KBM-7 (cell line): ENCODE measurements at places on chromosomes 1 and 21.

- peak; percentile 21 for DNase-seq
Observed at GRCh38 chr1:36864182-36864822, 170.0 kb downstream of the GRIK3 start.

GRCh38 chr1:33420870-33421775 lies 9.8 kb downstream of the PHC2 start:
- DNase-seq, result peak; percentile 43

DNA sequence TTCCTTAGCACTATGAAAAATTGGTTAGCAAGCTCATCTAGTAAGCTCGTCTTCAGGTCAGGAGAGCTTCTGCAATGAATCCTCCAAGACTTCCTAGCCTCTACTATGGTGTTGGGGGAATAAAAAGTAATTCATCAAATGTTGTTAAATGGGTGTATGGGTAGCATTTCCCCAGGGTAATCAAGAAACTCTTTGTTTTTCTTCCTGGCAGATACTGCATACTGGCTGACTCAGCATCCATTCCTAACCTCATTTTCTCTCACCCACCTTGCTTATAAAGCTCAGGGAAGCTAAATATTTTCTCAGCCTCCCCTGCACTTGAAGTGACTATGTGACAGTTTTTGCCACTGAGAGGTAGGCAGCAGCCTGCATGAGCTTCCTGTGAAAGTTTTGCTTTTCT lies 83.4 kb downstream of the MAB21L3 start:
- DNase-seq, result no peak

DNA sequence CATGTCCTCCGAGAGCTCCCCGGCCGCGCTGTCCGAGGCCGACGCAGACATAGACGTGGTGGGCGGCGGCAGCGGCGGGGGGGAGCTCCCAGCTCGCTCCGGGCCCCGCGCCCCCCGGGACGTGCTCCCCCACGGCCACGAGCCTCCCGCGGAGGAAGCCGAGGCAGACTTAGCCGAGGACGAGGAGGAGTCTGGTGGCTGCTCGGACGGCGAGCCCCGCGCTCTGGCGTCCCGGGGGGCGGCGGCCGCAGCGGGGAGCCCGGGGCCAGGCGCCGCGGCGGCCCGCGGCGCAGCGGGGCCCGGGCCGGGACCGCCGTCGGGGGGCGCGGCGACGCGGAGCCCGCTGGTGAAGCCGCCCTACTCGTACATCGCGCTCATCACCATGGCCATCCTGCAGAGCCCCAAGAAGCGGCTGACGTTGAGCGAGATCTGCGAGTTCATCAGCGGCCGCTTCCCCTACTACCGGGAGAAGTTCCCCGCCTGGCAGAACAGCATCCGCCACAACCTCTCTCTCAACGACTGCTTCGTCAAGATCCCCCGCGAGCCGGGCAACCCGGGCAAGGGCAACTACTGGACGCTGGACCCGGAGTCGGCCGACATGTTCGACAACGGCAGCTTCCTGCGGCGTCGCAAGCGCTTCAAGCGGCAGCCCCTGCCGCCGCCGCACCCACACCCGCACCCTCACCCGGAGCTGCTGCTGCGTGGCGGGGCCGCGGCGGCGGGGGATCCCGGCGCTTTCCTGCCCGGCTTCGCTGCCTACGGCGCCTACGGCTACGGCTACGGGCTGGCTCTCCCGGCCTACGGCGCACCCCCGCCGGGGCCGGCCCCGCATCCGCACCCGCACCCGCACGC lies 547 bp downstream of the FOXD2 start:
- peak; percentile 18 for DNase-seq

GRCh38 chr1:42931108-42931539 lies 27.5 kb downstream of the SLC2A1 start:
- peak; percentile 82 for DNase-seq

- no peak for DNase-seq
Observed at GRCh38 chr1:206946261-206946660, at the start of gene PIGR. PIGR (minus strand) TSS chr1:206946466; CDS start chr1:206940531, 5,935 bp downstream.

GRCh38 chr1:16009030-16009460 lies 5.0 kb downstream of the SRARP start:
- DNase-seq, result peak; percentile 73

- no peak for DNase-seq
Observed at GRCh38 chr1:31222176-31222575, 17.5 kb downstream of the NKAIN1 start.

- no peak for DNase-seq
Observed at GRCh38 chr1:226676381-226676780, 62.7 kb downstream of the ITPKB start.

GRCh38 chr1:74083128-74083527 lies 114.8 kb downstream of the LRRIQ3 start:
- DNase-seq, result no peak

DNA sequence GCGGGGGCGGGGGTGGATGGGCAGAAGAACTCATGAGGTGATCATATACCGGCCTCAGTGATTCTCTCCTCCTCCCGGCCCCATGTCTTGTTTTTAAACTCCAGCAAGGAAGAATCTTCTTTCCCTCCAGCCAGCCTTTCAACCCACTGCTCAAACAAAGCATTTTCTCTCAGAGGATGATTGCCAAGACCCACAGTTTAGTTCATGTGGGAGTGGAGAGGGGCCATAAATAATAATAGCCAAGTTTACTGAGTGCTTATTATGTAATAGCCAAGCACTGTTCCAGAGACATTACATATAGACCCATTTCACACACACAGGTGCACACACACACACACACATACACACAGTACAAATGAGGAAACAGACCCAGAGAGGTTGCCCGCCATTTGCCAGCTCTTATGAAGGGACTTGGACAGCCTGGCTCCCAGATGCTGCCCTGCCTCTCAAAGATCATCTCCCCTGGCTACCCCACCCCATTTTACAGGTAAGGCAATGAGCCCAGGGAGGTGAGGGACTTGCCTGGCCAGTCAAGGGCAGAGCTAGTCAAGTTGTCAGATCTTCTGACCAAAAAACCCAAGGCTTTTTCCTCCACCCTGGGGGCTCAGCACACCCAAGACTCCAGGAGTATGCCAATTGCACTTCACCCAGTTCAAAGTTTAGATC lies 18.0 kb upstream of the BCAR3 start:
- no peak for DNase-seq

DNA sequence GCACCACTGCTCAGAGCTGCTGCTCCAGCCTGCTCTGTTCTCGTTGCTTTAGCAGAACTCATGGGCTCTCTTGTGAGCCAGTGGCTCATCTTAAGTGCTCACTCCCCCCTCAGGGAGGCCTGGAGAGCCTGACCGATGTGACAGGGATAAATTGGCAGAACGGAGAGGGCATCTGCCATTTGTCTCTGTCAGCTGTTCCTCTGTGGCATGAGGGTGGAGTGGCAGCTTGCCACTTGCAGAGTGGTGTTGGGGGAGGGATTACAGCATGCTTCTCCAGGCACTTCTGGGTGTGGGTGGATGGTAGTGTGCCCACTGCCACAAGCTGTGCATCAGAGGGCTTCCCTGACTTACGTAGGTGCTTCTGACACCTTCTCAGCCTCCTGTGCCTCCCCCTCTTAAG lies 229.5 kb downstream of the PAPPA2 start:
- no peak for DNase-seq

GRCh38 chr1:93814059-93814794 lies 64.8 kb downstream of the DNTTIP2 start:
- DNase-seq, result peak; percentile 81

GRCh38 chr1:229871078-229871676 lies 195.9 kb upstream of the GALNT2 start:
- no peak for DNase-seq

DNA sequence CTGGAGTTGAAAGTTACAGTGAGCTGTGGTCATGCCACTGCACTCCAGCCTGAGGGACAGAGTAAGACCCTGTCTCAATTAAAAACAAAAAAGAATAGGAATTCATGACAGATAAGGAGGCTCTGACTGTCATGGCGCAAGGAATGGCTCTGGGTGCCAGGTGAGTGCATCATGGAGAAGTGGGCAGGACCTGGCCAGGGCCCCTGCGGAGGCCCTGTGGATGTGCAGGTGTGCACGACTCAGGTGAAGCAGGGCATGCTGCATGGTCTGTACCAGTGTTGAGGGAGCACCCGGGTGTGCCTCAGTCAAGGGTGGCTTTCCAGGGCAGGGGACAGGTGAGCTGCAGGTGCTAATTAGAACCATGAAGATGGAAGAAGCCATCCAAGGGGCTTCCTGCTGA lies 14.0 kb downstream of the SLC1A7 start:
- no peak for DNase-seq

DNA sequence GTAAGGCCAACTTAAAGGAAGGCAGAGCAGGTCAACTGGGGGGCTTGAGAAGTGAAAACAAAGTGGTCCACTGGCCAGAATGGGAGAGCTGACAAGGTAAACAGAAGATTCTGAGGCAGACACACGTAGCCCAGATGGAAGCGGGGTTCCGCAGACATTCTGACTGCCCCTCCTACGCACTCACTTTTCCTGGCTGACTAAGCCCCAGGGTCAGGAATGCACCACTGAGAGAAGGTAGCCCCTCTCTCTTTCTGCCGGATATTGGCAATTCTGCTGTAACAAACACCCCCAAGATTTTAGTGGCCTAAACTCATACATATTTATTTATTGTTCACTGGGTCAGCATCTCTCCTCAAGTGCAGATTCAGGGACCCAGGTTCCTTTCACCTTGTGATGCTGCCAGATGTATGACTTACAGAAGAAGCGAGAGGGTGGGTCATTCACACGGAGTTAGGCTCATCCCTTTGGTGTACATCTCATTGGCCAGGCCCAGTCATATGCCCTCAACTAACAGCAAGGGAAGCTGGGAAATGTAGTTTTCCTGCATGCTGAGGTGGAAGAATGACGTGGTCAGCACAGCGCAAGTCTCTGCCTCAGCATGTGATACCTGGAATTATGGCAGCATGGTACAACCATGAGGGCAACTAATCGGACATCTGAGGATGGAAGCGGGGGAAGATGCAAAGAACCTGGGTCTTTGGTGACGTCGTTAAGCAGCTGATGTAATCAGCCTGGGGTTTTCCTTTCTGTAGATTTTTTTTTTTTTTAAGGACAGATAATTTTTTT lies 43.4 kb upstream of the MRPS6 start:
- no peak for DNase-seq

- peak; percentile 21 for DNase-seq
Observed at GRCh38 chr1:77281491-77282186, at the start of gene AK5. AK5 (plus strand) TSS chr1:77282019; CDS start chr1:77282314, 295 bp downstream.

- DNase-seq, result no peak
Observed at GRCh38 chr1:48222501-48223242, at the start of gene SLC5A9. SLC5A9 (plus strand) TSS chr1:48222716; CDS start chr1:48222737, 21 bp downstream.

GRCh38 chr1:234851450-234852438 lies 241.8 kb upstream of the IRF2BP2 start:
- peak; percentile 86 for DNase-seq

GRCh38 chr1:21350202-21350885 lies 60.1 kb upstream of the ECE1 start:
- no peak for DNase-seq

- no peak for DNase-seq
Observed at GRCh38 chr1:248923352-248924338, 17.6 kb downstream of the PGBD2 start.

- DNase-seq, result no peak
Observed at GRCh38 chr1:198523182-198523950, 17.1 kb downstream of the ATP6V1G3 start.

DNA sequence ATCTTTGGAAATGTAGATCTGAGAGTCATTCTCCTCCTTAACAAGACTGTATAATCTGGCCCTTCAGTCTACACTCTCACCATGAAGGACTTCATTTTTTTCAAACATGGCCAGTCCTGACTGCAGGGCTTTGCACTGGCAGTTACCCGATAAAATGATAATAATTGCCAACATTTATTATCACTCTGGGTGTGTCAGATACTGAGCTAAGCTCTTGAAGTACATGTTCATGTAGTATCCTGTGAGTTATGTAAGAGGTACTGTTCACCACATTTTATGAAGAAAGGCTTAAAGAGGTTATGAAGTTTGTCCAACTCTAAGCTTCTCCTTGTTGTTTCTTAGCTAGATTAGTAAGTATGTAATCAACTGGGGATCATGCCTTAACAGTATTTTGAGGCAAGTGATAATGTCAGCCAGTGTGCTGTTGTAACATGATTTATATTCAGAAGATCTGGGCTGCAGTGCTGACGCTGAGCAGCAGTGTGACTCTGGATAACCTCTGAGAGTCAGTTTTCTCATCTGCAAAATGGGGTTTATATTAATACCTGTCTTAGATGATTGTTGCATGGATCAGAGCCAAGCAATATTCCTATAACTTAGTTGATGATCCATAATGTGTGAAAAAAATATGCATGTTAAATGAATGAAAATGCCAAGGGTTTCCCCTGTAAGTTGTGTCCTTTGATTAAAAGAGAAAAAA lies 42.1 kb upstream of the LEPR start:
- DNase-seq, result no peak

GRCh38 chr1:157715736-157716135 lies 15.2 kb upstream of the FCRL3 start:
- no peak for DNase-seq

GRCh38 chr1:223747838-223748335 lies 35.5 kb downstream of the CAPN2 start:
- no peak for DNase-seq

GRCh38 chr1:207002724-207003146 lies 29.8 kb downstream of the C1orf116 start:
- no peak for DNase-seq

- no peak for DNase-seq
Observed at GRCh38 chr1:210751911-210752310, 382.0 kb downstream of the KCNH1 start.

- no peak for DNase-seq
Observed at GRCh38 chr1:43421976-43422750, 31.6 kb downstream of the HYI start.

DNA sequence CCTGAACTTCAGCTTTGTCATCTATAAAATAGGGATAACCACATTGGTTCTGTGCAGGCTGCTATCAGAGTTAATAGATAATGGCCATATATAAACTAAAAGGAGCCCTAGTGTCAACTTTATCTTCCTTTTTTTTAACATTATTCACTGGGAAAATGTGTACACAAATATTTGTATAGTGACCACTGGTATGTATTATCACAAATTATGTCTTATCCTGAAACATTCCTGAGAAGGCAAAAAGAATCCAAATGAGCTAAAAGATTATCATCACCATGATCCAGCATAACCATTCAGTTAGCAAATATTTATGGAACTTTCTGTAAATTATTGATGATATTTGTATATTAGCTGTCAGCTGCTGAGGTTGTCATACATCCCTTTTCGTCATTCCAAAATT lies 16.6 kb downstream of the ANGPTL3 start:
- DNase-seq, result no peak

DNA sequence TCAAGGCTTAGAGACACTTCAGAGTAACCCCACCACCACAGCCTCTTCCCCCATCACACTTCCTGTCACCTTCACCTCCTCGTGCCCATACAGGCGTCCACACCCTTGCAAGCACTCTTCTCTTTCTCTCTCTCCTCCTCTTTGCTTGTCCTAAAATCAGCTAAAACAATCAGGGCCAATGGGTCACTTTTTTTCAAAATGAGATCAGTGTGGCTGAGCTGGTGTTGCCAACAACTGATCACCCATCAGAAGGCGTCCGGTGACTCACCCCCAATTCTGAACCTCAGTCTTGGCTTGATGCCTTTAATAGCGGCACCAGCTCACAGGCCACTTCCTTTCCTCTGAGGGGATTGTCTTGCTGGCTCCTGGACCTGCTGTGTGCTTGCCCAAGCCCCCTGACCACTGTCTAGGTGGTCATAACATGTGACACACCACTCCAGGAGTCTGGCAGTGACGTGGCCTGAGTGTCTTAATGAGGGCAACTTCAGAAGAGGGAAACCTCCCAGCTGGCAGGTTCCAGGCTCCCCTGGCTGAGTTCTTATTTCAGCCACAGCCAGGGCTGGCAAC lies 1.6 kb downstream of the DRAXIN start:
- DNase-seq, result no peak
